ENCODE measurements at places on chromosomes 6 and 20.
A peak's percentile ranks its signal among the peaks of the same experiment; 100 is the strongest.

GRCh38 chr6:43496370-43497128 is 13.6 kb downstream of the LRRC73 start:
- DNase-seq = no peak

- DNase-seq = peak; percentile 58
Measured at GRCh38 chr6:159468994-159469393, 224.0 kb downstream of the SOD2 start.

- DNase-seq = no peak
Measured at GRCh38 chr6:150751296-150751695, 114.2 kb upstream of the MTHFD1L start.

- DNase-seq = no peak
Measured at GRCh38 chr6:156028335-156029131, 572.9 kb upstream of the NOX3 start.

GRCh38 chr6:116557893-116558292 is 4.3 kb downstream of the CALHM4 start:
- DNase-seq = peak; percentile 67

- DNase-seq = no peak
Measured at GRCh38 chr6:43623880-43624785, 4.9 kb downstream of the GTPBP2 start.

GRCh38 chr6:90610751-90611542 is 24.1 kb upstream of the MAP3K7 start:
- peak; percentile 75 for DNase-seq

DNA sequence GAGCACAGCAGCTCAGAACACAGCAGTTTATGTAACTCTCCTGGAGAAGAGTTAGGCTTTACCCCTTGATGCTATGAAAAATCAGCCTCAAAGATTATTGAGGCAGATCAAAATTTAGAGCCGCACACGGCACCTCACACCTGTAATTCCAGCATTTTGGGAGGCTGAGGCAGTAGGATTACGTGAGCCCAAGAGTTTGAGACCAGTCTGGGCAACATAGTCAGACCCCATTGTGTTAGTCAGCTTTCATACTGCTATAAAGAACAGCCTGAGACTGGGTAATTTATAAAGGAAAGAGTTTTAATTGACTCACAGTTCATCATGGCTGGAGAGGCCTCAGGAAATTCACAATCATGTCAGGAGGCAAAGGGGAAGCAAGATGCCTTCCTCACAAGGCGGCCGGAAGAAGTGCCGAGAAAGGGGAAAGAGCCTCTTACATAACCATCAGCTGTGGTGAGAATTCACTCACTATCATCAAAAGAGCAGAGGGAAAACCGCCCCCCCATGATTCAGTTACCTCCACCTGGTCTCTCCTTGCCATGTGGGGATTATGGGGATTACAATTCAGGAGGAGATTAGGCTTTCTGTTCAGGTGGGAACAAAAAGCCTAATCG is 87.7 kb downstream of the SGK1 start:
- peak; percentile 70 for DNase-seq

DNA sequence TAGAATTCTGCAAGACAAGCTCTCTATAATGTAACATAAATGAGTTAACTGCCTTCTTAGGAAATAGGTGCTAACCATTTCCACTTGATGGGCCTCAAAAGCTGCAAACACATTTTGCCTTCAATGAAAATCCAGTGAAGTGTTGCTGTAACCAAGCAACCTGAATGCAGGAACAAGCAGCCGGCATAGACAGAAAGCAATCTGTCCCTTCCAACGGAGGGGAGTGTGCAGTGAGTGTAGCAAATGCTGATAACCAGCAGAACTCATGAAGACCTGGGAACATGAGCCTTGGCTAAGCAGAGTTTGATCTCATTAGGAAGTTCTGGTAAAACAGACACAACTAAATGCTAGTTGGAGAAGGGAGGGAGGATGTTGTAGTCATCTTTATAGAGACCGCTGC is 697.8 kb downstream of the KIF16B start:
- no peak for DNase-seq

- DNase-seq = no peak
Measured at GRCh38 chr6:71509191-71510005, 220.8 kb downstream of the OGFRL1 start.

DNA sequence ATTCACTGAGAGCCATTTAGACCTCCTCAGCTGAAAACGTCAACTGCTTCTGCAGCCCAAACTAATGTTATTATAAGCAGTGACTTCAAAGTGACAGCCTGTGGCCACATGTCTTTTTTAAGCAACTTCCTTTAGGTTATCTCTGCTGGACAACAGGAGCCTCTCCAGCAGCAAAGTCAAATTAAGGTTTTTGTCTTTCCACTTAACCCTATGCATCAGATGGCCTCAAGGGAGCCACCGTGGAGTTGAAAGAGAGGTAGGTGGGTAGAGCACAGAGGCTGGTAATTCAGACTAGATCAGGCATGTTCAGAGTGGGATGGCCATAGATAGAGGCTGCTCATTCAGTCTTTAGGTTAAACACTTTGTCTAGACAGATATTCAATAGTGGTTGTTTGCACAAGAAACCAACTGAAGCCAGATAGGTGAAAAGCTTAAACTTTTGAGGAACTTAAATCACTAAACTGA is 300.6 kb upstream of the ECI2 start:
- no peak for DNase-seq

DNA sequence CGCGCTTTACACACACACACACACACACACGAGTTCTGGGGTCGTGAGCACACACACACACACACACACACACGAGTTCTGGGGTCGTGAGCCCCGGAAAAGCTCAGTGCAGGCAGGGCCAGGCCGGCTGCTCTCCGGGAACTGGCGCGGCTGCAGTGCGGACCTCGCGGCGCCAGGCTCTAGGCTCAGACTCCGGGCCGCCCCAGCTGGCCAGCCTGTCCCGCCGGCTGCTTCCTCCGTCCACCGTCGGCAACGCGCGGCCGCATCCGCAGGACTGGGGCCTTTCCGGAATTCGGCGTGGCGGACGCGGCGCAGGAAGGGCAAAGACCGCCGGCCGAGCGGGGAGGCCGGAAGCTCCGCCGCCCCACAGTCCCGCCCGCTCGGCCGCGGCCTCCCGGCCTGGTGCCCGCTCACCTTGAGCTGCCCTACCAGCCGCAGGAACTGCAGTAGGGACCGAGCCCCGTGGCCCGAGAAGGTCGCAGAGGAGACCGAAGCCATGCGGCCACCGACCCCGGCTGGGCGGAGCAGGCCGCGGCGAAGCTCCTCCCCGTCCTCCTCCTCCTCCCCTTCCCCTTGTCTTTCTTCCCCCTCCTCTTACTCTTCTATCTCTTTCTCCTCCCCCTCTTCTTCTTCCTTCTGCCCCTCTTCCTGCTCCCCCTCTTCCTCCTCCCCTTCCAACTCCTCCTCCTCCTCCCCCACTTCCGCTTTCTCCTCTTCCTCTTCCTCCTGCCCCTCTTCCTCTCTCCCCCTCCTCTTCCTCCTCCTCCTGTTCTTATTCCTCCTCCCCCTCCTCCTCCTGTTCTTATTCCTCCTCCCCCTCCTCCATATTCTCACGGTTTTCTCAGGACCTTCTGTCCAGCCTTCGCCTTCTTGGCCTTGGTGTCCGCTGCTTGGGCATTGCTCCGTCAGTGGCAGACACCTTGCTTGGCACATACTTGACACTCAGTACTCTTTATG is at the start of gene HDDC2:
Gene HDDC2 (minus strand): TSS at position 533 of the 957 bp plus-strand sequence. CDS start 35 bp downstream, at position 498.
- DNase-seq = peak; percentile 87

DNA sequence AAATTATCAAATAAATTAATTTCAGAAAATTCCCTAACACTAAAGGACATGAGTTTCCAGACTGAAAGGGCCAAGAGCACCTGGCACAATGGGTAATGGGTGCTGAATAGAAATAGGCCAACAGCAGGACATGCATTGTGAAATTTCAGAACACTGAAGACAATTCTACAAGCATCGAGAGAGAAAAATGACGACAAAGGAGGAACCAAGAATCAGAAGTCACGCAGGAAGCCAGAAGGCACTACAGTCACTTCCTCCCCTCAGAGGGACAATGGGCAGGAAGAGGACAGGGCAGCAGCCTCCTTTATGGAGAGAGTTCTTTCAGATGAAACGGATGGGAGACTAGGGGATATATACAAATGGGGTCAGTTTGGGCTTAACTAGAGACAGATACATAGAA is 29.6 kb downstream of the PCNA start:
- DNase-seq = peak; percentile 70

GRCh38 chr6:83511901-83512681 is at the start of gene PRSS35:
Gene PRSS35, plus strand, starts transcription at chr6:83512534. Its CDS starts 10,908 bp downstream, at chr6:83523442.
- DNase-seq = peak; percentile 77

DNA sequence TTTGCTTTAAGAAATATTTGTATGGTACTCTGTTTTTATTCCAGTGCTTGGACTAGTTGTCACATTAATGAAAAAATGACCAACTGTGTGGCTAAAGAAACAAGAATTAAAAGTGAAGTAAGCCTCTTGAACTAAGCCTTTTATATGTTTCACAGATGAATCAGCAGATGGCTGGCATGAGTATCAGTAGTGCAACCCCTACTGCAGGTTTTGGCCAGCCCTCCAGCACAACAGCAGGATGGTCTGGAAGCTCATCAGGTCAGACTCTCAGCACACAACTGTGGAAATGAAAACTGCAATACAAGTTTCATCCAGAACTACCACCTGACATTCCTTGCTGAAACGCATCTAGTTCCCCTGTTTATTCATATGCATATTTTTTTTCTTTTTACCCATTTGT is 96.8 kb downstream of the B3GAT2 start:
- DNase-seq = no peak

DNA sequence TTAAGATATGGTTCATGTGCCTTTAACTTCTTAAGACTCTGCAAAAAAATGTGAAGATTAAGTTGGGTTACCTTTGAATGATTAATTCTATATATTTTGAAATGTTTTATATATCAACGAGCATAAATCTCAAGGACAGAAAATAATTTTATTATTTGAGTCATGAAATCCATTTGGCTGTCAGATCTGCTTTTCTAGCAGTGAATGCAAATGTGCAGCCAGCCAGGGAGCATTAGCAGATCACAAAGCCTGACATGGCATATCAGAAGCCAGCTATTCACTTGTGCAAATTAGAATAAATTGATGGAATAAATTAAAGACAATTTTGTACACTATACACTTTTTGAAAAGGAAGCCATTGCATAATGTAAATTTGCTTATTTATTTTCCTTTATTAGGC is 424.3 kb downstream of the ADGRB3 start:
- no peak for DNase-seq

- DNase-seq = no peak
Measured at GRCh38 chr6:87407561-87407900, 241 bp upstream of the CFAP206 start.

- peak; percentile 64 for DNase-seq
Measured at GRCh38 chr6:14881398-14881797, 364.5 kb upstream of the JARID2 start.

DNA sequence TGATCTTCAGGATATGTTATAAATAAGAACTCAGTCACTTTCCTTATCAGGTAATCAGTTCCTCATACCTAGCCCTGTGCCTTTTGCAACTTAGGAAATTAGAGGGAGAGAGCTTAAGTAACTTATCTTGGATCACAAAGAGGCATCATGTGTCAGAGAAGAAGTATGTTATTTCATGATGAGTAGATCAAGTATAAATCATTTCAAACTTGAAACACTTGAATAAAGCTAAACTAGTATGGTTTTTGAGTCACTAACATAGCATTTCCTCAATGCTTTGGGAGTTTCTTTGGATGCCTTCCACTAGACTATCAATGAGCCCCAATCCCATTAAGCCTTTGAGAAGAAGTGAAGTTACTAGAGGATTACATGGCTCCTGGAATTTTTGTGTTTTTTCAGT is 102.6 kb upstream of the TNFAIP3 start:
- no peak for DNase-seq

DNA sequence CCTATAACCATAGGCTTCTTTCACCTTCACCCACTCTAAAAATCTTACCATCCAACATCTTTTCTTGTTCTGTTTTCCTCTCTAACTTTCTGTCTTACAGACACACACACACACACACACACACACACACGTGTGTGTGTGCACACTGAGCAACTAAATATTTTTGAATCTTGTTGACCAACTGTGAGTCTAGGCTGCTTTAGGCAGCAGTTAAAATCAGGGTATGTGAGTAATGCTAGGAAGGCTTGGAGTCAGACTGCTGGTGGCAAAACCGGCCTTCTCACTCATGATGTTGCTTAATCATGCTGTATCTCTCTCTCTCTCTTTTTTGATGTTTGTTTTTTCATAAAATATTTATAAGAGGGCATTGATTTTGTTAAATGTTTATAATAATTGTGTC is 103.1 kb upstream of the TBX18 start:
- no peak for DNase-seq

GRCh38 chr6:132666118-132666517 is 7.1 kb upstream of the TAAR1 start:
- DNase-seq = no peak

- DNase-seq = peak; percentile 67
Measured at GRCh38 chr6:122995921-122996793, at the start of gene CLVS2. Gene CLVS2, plus strand, starts transcription at chr6:122996235. Its CDS starts 1,543 bp downstream, at chr6:122997778.

- DNase-seq = no peak
Measured at GRCh38 chr6:159957071-159957673, 11.7 kb upstream of the IGF2R start.

DNA sequence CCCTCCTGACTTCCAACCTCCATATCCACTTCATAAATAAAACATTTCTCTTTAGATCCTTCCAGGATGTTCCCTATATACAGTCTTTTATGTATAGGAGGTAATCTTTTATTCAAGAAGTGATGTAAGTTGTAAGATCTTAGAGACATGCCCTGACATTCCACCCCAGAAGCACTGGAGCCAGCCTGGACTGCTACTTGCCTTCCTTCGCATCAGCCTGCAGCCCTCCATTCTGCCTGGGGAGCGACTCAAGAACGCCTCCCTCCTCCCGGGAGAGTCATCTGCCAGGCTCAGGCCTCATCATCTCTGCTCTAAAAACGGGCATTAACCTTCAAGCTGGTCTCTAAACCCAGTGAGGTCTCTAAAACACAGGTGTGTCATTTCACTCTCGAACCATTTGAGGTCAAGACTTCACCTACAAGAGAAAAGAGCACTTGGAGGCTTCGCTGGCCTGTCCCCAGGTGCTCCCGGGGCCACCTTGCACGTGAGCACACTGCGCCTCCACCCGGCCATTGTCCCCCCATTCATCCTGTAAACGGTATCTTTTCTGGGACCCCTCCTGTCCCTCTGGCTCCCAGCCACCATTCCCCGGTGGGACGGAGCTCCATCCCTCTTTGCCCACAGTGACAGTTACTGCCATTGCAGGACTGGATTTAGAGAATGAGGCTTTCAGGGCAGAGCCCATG is 107.5 kb upstream of the PDE10A start:
- DNase-seq = peak; percentile 54

DNA sequence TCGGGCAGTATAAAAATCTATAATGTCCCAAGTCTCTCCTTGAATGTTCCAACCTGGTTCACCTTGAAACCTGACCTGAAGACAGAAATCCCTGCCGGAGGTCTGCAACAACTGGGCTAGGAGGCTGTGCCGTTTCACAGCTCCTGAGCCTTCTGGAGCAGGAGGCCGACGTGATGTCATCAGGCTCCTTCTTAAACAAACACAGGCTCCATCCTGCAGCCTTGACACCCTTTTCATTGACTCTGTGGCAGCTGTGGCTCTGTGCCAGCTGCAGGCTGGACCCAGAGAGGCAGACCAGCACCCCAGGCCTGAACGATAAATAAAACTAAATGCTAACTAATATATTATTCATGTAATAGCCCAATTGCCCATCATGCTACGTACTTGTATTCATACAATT is 483.9 kb downstream of the CD83 start:
- no peak for DNase-seq

- DNase-seq = peak; percentile 26
Measured at GRCh38 chr6:149266659-149267058, 50.9 kb upstream of the TAB2 start.
